ENCODE measurements at places on chromosomes 3 and 15.

- DNase-seq: no peak
Measured at GRCh38 chr15:89088605-89089315, 504 bp downstream of the ABHD2 start.

DNA sequence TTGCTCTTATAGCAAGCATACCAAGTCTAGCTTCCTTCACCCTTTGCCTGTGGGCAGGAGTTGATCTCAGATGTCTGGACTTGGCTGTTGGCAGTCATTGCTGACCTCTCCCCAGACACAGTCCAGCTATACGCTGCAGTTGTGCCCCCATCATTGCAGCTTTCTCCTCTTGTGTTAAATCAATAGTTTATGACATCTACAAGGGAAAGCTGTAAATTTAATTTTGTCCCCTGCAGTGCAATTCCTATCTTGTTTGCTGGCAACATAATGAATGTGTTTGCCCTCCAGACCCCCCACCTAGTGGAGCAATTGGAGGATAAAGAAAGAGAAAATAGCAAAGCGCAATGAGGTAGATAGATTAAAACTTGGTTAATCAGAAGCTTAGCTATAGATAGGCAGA lies 280.2 kb downstream of the LSAMP start:
- no peak for DNase-seq

GRCh38 chr3:195025056-195025883 lies 245.7 kb downstream of the XXYLT1 start:
- DNase-seq: no peak

DNA sequence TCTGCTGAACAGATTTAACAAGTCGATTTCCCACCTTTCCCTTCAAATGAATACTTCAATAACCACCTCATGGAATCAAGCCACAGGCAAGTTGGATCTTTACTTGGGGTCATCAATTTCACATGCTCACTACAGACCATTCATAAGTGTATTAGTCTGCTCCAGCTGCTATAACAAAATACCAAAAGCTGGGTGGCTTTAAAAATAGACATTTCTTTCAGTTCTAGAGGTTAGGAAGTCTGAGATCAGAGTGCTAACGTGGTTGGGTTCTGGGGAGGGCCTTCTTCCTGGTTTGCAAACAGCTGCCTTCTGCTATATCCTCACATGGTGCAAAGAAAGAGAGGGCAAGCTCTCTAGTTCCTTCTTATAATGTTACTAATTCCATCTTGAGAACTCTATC lies 5.1 kb downstream of the GPR176 start:
- no peak for DNase-seq

DNA sequence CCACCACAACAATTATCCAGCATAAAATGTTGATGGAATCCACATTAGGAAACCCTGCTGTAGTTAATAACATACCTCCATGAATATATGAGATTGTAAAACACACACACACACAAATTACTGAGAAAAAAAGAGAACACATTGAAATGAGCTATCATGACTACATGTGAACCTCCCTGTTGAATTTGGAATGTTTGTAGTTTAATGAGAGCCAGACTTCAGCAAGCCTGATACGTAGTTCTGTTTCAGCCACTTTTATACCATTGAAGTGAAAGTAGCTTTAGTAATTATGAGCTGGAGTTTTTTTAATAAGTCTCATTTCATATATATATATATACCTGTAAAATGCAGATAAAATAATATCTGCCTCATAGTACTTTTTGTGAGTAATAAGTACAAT lies 1146.4 kb downstream of the NAALADL2 start:
- no peak for DNase-seq

GRCh38 chr3:11556851-11557644 lies 86.7 kb downstream of the VGLL4 start:
- no peak for DNase-seq

DNA sequence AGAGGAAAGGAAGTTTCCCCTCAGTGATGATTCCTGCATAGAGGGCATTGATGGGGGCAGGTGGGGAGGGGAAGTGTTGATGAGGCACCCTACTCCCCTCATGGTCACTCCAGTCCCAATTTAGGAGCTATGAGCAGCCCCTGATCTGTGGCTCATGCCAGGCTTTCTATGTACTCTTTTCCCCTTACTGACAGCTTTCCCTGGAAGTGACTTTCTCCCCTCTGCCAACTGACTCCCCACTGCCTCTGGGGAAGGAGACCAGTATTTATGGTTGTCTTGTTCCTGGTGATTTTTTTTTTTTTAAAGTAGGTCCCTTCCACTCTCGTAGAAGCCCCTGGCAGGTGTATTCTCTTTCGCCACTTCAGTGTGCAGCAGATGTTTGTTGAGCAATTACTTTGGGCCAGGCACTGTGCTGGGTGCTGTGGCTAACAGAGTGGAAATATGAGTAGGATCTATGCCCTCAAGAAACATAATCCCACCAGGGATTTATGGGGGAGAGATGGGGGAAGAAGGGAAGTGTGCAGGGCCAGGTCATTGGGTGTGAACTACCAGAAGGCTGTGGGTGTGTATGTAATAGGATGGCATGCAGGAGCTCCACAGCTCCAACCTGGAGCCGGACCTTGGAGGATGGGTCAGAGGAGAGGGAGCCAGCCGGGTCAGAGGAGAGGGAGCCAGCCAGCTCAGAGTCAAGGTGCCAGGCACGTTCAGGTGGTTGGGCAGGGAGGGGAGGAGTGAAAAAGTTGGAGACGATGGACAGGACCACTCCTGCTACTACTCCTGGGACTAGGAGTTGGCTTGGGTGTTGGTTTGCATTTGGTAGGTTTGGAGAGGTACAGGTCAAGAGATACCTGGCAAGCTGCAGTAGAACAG lies 3.5 kb downstream of the SMAD6 start:
- DNase-seq: no peak

DNA sequence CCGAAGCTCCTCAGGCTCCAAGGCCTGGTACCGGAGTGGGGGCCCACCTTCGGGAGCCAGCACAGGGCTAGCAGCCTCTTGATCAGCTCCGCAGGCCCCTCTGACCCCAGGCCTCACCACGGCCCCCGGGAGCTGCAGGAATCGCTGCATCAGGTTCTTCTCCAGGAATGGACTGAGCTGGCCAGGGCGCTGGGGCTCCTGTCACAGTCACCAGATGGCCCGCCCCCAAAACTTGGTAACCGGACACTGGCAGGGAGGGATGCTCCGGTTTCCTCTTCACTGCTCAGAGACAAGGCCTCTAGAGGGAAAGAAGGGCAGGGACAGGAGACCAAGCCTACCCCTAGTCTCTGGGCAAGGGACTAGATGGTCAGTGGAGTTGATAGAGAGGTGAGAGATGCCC lies 9.9 kb downstream of the AP3B2 start:
- DNase-seq: no peak

DNA sequence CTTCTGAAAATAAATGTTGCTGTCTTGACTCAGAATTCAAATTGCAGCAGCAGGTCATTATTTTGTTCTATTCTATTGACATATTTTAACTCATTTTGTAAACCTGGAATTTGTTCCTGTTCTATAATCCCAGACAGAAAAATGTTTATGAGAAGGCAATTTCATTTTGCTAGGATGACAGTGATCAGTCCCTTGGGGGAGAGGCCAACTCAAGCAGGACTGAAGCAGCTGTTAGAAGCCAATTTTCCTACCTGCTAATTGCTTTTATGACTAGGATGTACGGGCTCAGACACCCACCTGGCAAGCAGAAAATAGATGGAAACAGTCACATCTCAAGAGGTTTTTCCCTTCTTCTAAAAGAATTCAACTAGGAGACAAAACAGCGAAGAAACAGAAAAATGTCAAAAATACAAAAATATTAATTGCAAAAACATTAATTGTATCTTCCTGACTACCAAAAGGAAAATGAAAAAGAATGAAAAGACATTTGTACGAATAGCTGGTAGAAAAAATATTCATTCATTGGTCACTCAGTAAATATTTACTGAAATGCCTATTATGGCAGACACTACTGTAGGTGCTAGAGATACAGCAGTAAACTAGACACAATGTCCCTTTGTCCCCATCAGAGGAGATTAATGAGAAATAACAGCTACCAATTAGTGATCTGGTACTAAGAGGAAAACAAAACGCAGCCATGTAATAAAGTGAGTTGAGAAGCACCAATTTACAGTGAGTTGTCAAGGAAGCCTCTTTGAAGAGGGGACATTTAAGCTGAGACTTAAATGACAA lies 73.5 kb downstream of the PEAK1 start:
- no peak for DNase-seq

Data from cortex of kidney (tissue), 1 donor.